ENCODE measurements at places on chromosomes 7 and 10. TPM values are rescaled to one million over a fixed set of nuclear protein-coding genes. Genes with fewer than 3 reads are reported as not detected.
A peak's percentile ranks its signal among the peaks of the same experiment; 100 is the strongest.

DNA sequence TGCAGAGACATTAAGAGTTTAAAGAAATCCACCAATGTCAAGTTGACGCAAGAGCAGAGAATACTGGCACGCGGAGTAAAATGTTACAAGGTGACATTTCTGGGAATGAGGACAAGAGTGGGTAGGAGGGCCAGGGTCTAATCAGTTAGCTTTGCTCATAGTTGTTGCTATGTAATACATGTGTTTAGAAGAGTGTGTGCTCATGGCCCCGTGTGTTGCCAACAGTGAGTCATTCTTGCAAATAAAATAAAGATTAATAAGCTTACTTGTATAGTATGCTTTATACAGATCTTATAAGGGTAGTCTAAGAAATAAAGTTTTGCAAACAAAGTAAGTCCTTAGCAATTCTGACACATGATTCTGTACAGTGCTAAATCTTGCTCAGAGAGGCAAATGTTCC is 64.5 kb downstream of the DNMBP start:
- no peak for DNase-seq

GRCh38 chr7:77537778-77538280 is 734 bp downstream of the PTPN12 start:
- peak; percentile 74 for DNase-seq

- no peak for DNase-seq
Measured at GRCh38 chr10:74113546-74113945, 37.1 kb downstream of the AP3M1 start.

PNLIPRP2 gene
- not detected for total RNA-seq

CYP2C8 gene
- total RNA-seq = 1.4 TPM

NUTM2E gene
- total RNA-seq = 0.16 TPM

All from kidney (tissue), 22 donors.